ENCODE measurements at places on chromosomes 5 and 9.

DNA sequence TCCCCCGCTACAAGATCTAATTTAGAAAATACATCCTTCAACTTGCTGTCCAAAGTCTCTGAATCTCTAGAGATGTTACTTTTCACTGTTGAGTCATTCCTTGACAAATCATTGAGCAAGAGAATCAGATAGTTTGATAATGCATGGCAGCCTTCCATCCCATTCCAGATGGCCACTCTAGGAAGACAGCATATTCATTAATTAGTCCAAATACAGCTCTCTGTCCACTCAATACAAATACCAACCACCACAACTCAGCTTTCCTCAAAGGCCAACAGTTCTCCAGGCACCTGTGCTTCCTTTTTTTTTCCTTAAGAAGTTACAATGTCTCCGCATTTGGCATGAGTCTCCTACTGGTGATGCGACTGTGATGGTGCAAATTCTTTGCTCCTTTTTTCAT, 72.3 kb downstream of the DROSHA start:
- no peak for DNase-seq

DNA sequence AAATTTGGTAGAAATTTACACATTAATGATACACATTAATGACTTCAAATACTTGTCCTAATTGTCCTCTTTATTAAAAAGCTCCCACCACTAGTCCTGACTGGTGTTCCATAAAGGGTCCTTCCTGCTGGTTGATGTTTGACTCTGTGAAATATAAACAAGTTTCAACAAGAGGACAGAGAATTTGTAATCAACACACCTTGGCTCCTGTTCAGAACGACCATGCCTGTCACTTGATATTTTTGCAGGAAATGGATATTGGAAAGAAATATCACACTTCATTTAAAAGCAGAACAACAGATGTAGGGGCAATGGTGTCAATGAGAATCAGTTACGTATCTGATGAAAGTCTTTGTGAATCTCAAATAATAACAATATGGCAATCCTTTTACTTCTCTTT, 211.7 kb downstream of the ENC1 start:
- DNase-seq, result no peak

DNA sequence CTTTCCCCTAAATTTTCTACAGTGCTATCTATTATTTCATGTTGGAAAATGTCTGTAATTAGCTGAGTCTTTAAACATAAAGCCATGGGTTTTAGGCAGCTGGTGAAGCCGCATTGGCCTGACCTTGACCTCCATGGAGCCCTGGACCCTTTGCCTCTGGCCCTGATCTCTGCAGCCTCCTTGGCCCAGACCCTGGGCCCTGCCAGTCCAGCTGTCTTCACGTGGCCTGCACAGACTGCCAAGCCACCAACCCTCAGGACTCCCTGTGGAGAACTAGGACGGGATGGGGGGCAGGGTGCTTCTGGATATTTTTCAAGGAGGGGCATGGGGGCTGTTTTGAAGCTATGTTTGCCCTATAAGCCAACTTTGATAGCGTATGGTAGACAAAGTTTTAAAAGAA, 29.8 kb upstream of the PPARGC1B start:
- DNase-seq, result no peak

- DNase-seq, result no peak
Measured at GRCh38 chr5:169151051-169151805, 149.7 kb downstream of the SLIT3 start.

DNA sequence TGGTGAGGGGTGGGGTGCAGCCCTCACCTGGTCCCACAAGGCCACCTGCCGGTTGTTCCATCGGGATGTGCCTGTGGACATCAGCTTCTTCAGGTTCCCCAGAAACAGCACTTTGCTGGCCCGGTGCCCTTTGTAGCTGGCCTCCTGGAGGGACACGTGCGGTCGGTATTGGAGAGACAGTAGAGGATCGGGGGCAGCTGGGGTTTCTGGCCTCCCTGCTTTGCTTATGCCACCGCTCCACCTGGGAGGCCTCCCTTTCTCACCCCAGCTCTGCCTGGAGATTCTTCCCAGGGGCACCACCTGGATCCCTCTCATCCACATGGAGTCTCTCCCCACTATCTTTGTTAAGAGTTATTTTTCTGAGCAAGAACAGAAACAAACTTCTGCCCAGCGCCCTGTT, 13.1 kb upstream of the TRIM14 start:
- no peak for DNase-seq

GRCh38 chr5:145056800-145057199, 778.3 kb downstream of the PRELID2 start:
- peak; percentile 75 for DNase-seq

GRCh38 chr5:136035837-136036236, 7.0 kb downstream of the TGFBI start:
- DNase-seq, result no peak

DNA sequence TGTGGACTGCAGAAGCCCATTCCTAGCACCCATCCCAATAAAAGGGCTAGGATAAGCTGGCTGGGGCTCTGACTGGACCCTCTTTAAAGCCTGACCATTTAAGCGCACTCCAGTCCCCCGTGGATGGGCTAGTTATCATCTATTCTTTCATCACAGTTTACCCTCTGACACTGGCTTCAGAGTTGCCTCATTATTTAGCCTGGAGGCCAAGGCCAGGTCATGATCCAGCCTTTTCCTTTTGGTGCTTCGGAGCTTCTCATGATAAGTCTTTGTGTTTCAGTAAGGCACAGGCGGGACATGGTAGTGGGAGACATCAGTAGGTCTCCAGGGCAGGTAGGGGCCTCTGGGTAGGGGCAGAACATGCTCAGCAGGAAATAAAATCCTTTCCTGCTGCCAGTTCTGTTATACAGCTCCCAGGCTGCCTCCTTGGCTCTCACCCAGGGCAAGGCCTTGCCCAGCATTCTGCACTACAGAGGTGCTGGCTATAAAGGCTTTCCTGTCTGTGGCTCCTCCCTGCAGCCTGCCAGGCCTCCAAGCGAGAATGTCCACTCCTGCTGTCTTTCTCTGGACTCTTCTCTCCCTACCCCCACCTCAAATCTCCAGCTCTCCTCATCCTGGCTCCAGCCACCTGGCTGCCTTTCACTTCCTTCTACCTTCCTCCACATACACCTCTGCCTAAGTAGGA, 128.8 kb downstream of the FSTL4 start:
- no peak for DNase-seq

GRCh38 chr5:132023258-132024116, 12.0 kb upstream of the ACSL6 start:
- DNase-seq, result no peak

GRCh38 chr5:93100976-93101375, 480.0 kb downstream of the NR2F1-AS1 start:
- DNase-seq, result no peak

DNA sequence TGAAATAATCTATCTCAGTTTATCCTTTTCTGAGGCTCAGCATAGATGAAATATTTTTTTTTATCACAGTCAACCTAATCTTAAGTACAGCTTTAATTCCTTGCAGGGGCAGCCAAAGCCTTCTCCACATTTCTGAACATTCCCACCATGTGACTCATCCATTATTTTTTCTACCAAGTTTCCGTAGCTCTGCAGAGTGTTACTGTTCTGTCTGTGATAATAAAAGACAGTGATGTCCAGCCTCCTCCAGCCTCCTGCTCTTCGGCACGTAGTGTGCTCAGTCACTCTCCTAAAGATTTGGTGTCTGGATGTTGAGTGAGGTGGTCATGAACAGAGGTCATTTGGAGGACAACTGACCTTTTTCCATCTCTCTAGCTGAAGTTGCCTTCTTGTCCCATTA, 338.1 kb upstream of the ADAMTS16 start:
- no peak for DNase-seq

DNA sequence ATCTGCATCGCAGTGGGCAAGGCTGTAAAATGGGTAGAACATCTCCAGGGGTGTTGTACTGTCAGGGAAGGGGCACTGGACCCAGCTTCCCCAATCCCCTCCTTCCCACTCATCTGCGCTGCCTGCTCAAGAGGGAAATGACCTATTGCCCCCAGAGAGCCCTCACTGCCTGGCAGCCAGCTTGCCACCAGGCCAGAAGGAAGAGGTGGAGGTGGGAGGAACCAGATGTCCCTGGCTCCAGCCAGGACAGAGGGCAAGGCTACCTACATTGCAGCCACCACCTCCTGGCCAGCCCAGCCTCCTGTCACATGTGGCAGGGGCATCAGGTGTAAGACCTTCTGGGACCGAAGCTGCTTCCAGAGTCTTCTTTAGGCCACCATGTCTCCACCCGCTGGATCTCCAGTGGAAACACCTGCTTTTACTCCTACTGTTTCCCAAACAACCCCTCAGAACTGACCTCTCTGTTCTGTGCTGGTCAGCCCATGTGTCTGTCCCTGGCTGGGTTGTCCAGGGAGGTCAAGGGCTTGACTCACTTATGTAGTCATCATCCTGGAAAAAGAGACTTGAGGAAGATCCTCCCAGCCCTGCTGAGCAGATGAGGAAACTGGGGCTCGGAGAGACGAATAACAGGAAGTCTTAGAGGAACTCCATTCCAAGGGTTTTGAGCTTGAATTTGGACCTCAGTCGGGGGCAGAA, 42.3 kb downstream of the JADE2 start:
- DNase-seq, result no peak

DNA sequence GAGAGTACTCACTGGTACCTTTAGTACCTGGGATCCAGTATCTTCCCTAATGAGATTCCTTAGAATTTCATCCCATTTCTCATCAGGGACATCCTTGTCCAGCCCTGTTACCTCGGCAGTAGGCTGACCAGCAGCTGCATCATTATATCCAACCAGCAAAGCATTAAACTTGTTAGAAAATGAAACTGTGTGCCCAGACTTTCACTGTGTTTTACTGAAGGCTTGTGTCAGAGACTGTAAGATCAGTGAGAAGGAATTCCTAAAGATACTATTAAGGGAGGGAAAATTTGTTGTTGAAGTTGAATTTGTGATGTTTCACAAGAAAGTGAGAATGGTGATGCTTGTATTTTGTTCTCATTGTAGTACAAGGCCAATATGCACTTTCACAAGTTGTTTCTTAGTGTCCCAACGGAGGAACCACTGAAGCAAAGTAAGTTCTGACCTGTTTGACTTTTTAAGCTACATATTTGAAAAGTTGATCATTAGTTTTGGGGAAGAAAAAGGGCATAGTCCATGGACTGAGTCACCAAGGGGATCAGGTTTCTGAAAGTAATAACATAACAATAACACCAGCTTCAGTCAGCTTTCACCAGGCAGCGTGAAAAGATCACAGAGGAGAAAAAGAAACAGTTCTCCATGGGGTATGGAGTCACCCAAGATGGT, 48.8 kb downstream of the GRAMD2B start:
- DNase-seq, result no peak

DNA sequence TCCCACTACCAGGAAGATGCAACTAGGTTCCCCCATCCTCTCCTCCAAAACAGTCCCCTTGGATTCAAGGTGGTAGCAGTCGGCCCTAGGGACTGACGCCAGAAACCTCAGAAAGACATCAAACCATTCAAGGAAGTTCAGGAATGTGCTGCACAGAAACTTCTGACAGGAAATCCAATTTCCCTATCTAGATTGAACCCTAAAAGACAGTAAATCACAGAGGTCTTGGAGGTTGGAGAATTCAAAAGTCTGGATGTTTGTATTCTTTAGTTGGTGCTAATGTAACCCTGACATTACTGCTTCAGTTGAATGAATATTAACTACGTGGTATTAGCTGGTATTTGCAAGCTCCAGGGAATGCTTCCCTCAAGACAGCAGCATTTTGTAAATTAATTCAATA, 125.3 kb downstream of the SYK start:
- no peak for DNase-seq

GRCh38 chr9:13430368-13431221, 151.1 kb upstream of the MPDZ start:
- no peak for DNase-seq

- no peak for DNase-seq
Measured at GRCh38 chr9:109846776-109847175, 66.8 kb downstream of the PALM2AKAP2 start.

DNA sequence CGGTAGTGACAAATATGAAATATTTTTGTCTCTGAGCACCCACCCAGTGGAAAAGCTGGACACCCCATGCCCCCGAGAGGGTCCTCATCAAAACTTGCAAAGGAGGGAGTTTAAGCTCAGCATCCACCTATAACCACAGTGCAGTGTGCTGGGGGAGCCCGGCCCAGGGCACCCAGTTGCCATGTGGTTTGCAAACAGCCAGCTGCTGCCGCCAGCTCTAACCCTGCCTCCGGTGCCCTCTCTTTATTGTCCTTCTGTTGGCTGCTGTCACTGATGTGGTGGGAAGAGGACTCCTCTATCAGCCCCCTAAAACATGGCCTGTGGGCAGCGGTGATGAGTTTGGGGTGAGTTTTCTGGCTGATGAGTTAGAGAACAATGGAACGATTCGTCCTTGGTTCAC, 160.9 kb upstream of the MVB12B start:
- no peak for DNase-seq

GRCh38 chr5:28896949-28897348, 1858.6 kb upstream of the CDH9 start:
- DNase-seq, result no peak

GRCh38 chr5:139651043-139651834, 3.1 kb downstream of the CXXC5 start:
- no peak for DNase-seq

All from activated CD4-positive, alpha-beta T cell treated with anti-CD3 and anti-CD28 coated beads, Interleukin-2, amount 50 U/mL, for 16 hours (primary cell).